Cardiac ventricle fibroblast (primary cell): ENCODE measurements at places on chromosomes 6 and 20. TPM values are rescaled to one million over a fixed set of nuclear protein-coding genes. Genes with fewer than 3 reads are reported as not detected.

AIF1 gene
- total RNA-seq: not detected in 2 replicates

DEF6 gene
- total RNA-seq: 0.44 and 0.50 TPM in 2 replicates

UBD gene
- not detected in 2 replicates for total RNA-seq

BEND3 gene
- total RNA-seq: 1.5 and 1.6 TPM in 2 replicates

BPIFA1 gene
- total RNA-seq: not detected in 2 replicates

MACROD2 gene
- not detected in 2 replicates for total RNA-seq

SEMG1 gene
- not detected in 2 replicates for total RNA-seq

MUC21 gene
- not detected in 2 replicates for total RNA-seq

TULP1 gene
- total RNA-seq: not detected in 2 replicates

RCAN2 gene
- 0.10 and 0.37 TPM in 2 replicates for total RNA-seq

NOX3 gene
- total RNA-seq: not detected in 2 replicates

ADAM33 gene
- total RNA-seq: 14.1 and 14.8 TPM in 2 replicates

ADRM1 gene
- 83.4 and 101 TPM in 2 replicates for total RNA-seq

FAM110A gene
- 1.5 and 3.0 TPM in 2 replicates for total RNA-seq

CBFA2T2 gene
- total RNA-seq: 7.4 and 8.9 TPM in 2 replicates

THBS2 gene
- total RNA-seq: 636 and 710 TPM in 2 replicates

CGAS gene
- total RNA-seq: 2.3 and 2.4 TPM in 2 replicates

PSMF1 gene
- 123 and 210 TPM in 2 replicates for total RNA-seq

PNLDC1 gene
- total RNA-seq: 0.81 and 1.3 TPM in 2 replicates

GNAS-AS1 gene
- 0.49 and 0.75 TPM in 2 replicates for total RNA-seq

EIF2S2 gene
- 53.7 and 55.7 TPM in 2 replicates for total RNA-seq

DEFB124 gene
- not detected in 2 replicates for total RNA-seq

APCDD1L gene
- 11.6 and 14.9 TPM in 2 replicates for total RNA-seq

LY86 gene
- not detected in 2 replicates for total RNA-seq

DNMT3B gene
- total RNA-seq: 0.37 and 1.3 TPM in 2 replicates

RIN2 gene
- 38.9 and 40.7 TPM in 2 replicates for total RNA-seq

TRIM26 gene
- 25.2 and 33.3 TPM in 2 replicates for total RNA-seq

MRPS18A gene
- 32.9 and 36.0 TPM in 2 replicates for total RNA-seq

ECHDC1 gene
- total RNA-seq: 48.6 and 55.4 TPM in 2 replicates
